ENCODE measurements at places on chromosomes 16 and 17. TPM values are rescaled to one million over a fixed set of nuclear protein-coding genes. Genes with fewer than 3 reads are reported as not detected.

SOST gene
- not detected for total RNA-seq

LGALS9 gene
- total RNA-seq = under 0.01 TPM

CLEC3A gene
- not detected for total RNA-seq

MYO1D gene
- 20.2 TPM for total RNA-seq

CBX4 gene
- 13.4 TPM for total RNA-seq

RAB11FIP4 gene
- under 0.01 TPM for total RNA-seq

TANGO6 gene
- total RNA-seq = 9.9 TPM
